ENCODE measurements at places on chromosomes 4 and X.

DNA sequence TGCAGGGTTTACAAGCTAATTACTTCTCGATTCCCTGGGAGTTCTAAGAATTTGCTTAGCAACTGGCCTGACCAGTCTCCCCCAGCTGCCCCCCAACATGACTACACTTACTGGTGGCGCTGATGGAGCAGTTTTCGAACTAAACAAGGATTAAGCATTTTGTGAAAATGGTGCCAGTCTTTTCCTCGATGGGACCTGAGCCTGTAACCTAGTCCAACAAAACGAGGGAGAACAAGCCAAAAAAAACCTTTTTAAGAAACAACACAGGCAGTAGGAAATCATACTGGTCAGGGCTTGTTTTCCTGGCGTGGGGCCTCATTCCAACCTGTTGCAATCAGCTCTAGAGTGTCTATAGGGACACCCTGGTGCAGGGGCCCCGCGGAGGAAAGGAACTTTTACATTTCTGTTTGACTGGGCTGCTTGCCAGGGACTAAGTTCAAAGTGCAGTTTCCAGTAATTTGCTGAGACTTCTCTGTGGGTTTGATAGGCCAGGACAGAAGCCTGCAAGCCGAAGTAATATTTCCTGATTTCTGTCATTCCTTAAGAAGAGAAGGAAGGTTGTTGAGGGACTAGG is 158.7 kb downstream of the SPRY1 start:
- no peak for DNase-seq

DNA sequence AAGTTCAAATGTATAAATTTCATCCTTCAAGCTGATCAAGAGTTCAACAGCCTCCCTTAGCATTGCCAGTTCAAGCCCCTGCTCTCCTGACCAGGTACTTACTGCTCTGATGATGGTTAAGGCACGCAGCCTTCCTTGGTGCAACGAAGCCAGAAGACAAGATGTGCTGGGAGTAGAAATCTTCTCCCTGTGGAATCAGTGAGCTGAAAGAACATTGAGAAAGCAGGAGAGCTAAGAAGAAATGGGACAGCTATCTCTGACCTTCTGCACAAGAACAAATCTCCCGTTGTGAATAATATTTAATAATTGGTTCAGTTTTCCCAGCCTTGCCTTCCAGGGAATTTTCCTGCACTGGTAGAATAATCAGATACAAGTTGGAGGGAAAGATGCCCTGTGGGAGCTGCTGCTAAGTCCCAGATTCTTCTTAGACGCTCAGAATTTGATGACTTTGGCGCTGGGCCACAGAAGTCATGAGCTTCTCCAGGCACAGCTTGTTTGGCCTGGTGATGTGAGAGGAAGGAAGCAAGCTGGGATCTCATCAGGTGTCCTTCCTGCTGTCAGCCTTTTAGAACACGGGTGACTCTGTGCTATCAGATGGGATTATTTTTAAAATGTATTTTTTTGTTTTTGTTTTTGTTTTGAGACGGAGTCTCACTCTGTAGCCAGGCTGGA is 77.8 kb downstream of the CD38 start:
- DNase-seq, result no peak

DNA sequence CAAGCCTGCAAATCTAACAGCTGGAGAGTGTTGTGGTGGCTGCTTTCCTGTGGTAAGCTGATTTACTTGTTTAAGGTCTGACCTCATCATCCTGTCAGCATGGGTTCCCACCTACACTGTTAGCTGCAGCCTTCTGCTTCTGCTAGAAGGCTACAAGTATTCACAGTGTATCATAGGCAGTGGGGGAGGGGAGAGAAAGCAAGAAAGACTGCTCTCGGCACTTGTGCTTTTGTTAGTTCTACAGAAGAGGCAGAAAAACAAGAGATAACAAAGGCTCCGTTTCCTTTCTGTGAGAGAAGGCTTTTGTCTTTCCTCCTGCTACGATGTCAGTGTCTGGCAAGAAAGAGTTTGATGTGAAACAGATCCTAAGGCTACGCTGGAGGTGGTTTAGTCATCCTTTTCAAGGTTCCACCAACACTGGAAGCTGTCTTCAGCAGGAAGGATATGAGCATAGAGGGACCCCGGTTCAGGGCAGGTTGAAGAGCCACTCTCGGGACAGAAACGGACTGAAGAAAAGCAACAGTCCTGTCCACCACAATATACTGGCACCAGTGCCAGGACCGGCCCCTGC is at the start of gene KLHL4:
Gene KLHL4, plus strand, starts transcription at position 232 of the 571 bp plus-strand sequence. Its CDS starts 92 bp downstream, at position 324.
- peak; percentile 2 for DNase-seq

GRCh38 chr4:15963001-15963451 is at the start of gene FGFBP2:
Gene FGFBP2 (minus strand): TSS chr4:15963175. CDS start chr4:15963129, 46 bp downstream.
- DNase-seq, result peak; percentile 26

DNA sequence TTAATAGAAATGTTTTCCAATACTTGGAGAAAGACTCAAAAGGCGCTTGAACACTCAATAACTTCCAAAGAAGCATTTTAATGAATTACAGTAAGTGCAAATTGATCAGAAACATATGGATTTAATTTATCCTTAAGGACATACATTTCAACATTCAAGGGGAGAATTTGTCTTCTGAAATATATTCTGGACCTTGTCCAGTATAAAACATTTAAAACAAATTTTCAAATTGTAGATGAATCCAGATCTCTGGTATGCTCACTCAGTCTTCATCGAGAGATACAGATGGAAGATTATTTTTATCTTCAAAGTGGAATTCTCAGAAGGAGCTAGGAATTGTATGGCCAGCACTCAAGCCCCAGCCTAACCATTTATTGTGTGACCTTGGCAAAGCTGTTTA is 310.4 kb downstream of the ZNF674 start:
- no peak for DNase-seq

DNA sequence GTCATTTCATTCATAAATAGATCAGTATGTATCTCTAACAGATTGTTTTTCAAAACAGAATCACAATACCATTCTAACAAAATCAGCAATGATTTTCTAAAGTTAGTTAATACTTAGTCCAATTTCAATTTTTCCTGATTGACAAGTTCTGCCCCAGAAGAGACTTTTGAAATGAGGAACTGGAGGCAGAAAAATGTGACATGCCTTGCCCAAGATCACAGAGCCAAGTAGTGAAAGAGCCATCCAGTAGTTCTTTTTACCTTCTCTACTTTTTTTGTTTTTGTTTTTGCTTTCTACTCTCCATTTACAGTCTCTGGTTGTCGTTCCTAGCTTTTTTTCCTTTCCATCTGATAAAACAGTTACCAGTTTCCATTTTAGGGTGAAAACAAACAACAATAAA is 129.3 kb upstream of the TMEM164 start:
- DNase-seq, result no peak

DNA sequence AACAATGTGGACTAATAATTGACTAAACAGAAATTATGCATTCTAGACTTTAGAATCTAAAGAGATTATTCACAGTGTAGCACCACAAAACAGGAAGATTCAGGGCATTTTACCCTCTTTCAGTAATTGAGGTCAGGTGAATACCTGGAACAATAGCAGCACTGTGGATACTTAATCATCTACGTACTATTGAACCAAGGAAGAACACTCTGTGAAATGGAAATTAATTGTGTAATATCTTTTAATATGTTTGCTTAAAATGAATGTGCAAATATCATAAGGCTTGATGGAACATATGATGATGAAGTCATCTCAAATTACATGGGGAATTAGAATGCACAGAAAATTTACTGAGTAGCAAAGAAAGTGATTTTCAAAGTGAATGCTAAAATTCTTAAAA is 68.5 kb upstream of the MAP9 start:
- no peak for DNase-seq

GRCh38 chrX:136880003-136880451 is 498 bp downstream of the RBMX start:
- DNase-seq, result peak; percentile 18

DNA sequence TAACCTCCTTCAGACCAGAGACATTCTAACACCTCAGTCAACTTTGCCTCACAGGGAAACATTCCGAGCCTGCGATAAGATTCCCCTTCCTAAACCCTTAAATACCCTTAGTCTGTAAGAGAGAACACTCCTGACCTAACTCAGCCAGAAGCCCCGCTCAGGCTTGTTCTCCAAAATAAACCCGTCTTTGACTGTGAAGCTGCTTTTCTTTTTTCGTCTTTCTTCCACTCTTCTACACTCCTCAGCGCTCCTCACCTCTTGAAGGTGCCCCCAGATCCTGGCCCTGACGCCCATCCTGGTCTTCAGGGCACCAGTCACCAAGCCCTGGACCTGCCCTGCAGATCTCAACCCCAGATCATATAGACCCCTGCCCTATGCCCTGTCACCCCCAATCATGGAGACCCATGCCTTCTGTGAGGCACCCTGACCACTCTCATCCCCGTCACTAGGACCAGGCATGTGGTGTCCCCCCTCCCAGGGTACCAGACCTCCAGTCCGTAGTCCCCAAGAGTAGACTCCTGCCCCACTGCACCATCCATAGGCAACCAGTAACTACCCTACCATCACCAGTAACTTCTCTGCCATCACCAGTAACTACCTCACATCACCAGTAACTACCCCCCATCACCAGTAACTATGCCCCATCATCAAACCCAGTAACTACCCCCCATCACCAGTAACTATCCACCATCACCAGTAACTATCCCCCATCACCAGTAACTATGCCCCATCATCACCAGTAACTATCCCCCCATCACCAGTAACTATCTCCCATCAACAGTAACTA is 3.5 kb downstream of the ASMTL start:
- DNase-seq, result no peak

GRCh38 chrX:107747596-107748161 is 27.9 kb downstream of the TSC22D3 start:
- no peak for DNase-seq

DNA sequence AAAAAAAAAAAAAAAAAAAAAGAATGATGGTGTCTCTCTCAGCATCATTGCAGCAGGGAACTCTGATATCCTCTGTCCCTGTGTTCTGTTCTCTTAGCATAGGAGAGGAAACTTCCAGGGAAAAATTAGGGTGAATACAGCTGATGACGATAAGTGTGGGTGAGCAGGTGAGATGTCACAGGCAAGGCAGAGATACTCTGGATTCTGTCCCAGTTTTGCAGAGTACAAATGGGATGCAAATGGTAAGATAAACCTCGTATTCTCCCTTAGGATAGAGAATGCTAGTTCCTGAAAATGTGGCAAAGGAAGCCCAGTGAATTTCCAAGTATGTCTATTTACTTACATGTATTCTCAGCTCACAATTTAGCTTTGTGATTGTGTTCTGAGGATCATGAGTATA is 671.6 kb upstream of the BOD1L1 start:
- no peak for DNase-seq

GRCh38 chr4:183098723-183099536 is at the start of gene WWC2:
Gene WWC2 (plus strand): TSS chr4:183099257. CDS start chr4:183099492, 235 bp downstream.
- peak; percentile 58 for DNase-seq

DNA sequence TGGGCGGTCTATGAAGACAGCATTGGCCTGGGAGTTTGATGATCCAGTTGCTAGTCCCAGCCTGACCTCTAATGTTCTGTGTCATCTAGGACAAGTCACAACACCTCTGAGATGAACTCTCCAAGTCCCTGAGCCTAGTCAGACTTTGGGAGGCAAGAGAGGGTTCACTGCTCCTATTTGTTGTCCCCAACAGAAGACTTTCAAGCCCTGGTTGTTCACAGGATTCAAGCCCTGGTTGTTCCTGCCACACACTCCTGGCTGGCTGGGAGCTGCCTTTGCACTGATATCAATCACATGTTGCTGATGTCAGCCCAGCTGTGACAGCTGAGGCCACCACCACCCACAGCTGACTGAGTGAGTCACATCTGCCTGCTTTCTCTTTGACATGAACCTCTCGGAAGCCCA is 253.2 kb upstream of the RASGEF1B start:
- peak; percentile 58 for DNase-seq

DNA sequence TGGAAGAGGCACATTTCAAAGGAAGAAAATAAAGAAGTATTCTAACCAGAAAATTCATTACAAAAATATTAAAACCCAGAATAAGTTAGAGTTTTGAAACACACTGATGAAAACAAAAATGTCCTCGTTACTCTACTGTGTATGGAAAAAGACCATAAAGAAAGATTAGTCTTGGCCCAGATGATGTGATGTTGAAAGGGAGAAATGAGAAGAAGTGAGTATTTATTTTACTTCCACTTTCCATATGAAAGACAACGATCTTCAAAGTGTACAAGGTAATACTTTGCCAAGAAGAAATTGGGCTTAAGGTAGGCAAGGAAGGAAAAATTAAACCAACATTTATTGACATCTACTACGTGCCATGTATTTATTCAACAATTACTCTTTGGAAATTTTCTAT is 48.6 kb upstream of the EMCN start:
- no peak for DNase-seq
